ENCODE measurements at places on chromosomes 12 and 14.

GRCh38 chr12:1525858-1526257, 68.5 kb downstream of the FBXL14 start:
- no peak for DNase-seq

DNA sequence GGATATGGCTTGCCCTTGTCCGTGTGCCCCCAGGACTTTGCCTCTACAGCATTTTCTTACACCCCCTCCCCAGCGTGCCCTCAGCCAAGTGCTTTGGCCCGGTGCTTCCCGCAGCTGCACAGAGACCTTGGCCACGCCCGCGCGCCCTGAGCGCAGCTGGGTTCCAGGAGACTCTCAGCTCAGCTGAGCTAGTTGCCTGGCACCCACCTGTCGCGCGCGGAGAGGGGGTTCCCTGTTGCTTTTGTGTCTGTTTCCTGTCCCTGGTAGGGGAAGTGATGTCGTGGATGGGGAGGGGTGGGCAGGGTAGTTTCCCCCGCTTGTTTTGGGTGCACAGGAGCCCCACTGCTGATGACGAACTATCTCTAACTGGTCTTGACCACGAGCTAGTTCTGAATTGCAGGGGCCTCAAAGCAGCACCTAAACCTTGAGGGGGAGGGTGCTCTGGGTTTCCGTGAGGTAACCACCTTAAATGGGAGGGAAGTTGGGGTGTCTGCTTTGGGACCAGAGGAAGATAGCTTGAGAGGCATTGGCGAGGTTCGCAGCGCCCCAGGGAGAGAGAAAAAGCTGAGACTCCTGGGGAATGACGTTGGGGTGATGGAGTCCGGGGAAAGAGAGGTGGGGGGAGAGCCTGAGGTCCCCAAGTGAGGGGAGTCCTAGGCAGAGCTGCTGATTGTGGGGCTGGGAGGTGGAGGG, 1.5 kb downstream of the DIO3 start:
- DNase-seq: no peak

- DNase-seq: no peak
These were observed 114.2 kb downstream of the TTC6 start for GRCh38 chr14:37709419-37710195.

GRCh38 chr12:47079981-47080724, 394 bp upstream of the AMIGO2 start:
- DNase-seq: no peak

GRCh38 chr12:114698566-114699163, 14.7 kb upstream of the TBX3 start:
- no peak for DNase-seq

DNA sequence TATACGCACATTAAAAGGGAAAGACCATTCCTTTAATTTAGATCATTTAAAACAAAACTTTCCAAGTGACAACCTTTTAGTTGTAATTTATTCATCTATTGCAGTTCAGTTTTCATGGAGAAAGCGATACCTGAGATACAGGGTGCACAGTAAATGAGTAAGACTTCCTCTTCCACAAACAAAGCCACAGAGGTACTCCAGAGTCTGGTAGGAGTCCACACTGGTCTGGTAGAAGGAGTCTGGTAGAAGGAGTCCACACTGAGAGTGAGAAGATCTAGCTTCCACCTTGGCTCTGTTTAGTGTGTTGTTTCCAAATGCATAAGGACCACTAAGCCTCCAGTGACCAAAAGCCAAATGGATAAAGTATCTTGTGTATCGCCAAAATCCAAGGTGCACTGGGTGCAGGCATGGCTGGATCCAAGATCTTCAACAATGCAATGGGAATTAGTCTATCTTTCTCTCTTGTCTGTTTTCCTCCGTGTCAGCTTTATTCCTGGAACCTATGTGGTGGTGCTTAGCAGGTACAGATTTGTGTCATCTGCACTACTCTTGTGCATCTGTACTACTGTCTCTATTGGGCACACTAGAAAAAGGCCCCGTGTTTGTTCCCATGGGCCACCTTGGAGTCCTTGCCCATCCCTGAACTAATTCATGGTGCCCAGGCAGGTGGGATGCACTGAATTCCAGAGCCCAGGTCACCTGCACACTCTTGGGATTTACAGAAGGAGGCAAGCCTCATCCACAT, 331.1 kb downstream of the BCL11B start:
- DNase-seq: no peak

- DNase-seq: no peak
These were observed 95.0 kb upstream of the OTX2 start for GRCh38 chr14:56905282-56905681.

GRCh38 chr12:32030151-32030550, 70.9 kb downstream of the RESF1 start:
- no peak for DNase-seq

- no peak for DNase-seq
These were observed 206.6 kb upstream of the RTL1 start for GRCh38 chr14:101109981-101110728.

DNA sequence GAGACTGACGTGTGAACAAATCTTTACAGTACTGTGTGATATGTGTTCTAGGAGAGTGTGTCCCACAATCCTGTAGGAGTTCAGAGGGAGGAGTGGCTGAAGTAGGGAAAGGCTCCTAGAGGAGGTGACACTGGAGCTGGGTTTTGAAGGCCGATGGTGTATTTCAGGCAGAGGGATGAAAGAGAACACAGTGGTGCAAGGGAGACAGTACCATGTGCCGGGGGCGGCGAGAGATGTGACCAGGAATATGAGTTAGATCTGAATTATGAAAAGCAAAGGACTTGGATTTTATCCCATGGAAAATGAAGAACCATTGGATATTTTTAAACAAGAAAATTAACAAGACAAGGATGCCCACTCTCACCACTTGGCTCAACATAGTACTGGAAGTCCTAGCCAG, 77.0 kb upstream of the ESRRB start:
- no peak for DNase-seq

DNA sequence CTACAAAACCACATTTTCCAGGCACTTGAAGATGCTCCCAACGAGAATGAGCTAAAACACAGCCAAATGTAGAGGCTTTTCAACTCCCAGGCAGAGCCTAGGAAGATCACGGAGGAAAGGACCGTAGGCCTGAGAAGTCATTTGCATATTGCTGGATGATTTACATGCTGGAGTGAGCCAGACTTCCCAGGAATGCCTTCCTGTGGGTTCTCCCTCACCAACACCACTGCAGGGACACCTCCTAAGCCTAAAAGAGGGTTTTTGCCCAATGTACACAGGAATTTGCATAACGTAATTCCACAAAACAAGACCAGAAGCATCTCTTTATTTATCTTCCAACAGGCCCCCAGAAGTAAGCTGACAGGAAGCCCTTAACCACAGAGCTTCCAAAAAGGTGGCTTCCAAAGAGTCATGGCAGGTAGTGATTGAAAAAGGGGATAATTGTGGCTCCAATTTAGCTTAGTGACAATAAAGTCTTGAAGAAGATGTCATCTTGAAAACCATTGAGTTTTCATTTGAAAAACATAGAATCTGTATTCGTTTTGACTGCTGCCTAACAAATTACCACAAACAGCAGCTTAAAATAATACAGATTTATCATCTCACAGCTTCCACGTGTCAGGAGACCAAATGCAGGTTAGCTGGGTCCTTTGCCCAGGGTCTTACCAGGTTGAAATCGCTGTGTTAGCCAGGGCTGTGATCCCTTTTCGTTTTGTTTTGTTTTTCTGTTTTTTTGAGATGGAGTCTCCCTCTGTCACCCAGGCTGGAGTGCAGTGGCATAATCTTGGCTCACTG, 116.2 kb downstream of the EGLN3 start:
- no peak for DNase-seq

DNA sequence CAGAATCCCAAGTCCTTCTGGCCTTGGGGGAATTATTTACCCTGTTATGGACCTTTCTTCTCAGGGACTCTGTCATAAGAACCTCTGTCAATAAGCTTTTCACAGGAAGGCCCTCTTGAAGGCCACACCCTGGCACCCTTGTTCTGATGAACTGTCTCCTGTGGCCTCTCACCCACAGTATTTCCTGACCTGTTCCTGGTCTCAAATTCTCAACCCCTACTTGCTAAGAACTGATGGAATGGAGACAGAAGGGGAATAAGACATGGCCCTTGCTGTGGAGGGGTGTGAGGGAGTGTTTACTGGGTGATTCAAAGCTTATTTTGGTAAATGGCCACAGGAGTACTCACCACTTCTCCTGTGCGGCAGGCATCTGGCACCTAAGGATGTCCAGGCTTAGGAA, 1082.9 kb downstream of the BCL11B start:
- no peak for DNase-seq

DNA sequence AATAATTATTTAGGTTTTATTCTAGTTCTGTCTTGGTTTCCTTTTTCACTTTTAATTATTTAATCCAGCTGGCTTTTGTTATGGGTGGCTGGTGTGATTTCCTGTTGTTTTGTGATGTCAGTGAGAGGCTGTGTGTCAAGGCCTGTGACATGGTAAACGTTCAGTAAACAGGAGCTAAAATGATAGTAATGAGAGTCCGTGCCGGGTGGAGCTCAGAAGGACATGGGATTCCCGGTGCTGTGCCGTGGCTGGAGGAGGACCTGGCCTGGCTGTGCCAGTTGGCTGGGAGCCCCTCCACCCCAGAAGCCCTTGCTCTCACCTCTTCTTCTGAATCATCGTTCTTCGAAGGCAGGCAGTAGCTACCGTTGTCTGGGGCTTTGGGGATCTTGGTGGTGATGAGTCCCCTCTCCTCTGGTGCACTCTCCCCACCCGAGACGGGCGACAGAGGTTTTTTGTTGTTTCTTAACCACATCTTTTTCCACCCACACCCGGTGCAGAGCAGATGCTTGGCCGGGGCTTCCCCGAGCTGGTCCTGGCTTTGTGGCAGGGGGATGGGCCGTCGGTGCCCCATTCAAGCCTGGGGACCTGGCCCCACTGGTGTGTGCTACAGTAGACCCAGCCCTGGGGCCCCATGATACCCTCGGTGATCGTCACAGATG, 29.1 kb downstream of the SH2B3 start:
- peak; percentile 93 for DNase-seq

DNA sequence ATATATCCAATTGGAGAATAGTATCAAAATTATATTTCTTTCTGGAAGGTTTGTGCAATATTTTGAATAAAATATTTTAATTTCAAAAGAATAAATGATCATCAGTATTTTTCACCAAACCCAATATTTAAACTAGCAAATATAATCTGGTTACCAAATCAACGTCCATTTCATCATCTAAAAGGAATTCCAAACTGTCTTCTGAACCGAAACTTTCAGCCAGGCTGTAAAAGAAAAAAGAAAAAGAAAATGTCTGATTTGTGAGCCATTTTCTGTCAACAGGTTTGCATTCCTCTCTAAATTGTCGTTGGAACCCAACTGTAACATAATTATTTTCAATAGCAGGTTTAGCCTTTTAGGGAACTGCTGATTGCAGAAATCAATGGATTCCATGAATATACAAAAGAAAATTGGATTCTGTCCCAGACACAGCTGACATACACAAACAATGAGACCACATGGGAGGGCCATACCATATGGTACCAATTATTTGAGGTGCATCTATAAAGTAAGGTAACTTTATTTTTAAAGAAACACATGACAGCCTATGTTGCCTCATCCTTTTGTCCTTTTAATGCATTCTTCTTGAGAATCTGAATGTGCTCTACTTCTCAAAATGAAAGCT, 22.7 kb downstream of the SNRPF start:
- DNase-seq: no peak

DNA sequence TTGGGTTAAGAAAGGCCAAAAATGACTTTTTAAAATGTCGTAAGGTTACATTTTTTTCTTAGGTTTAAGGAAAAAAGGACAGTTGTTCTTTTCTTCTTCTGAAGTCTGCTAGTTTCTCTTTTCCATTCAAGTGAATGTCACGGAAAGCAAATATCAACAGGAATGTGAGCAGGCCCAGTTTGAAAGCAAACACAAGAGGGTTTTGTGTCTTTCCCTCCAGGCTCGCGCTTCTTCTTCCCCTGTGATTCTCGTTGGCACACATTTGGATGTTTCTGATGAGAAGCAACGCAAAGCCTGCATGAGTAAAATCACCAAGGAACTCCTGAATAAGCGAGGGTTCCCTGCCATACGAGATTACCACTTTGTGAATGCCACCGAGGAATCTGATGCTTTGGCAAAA, 85.4 kb downstream of the LRRK2 start:
- DNase-seq: no peak

DNA sequence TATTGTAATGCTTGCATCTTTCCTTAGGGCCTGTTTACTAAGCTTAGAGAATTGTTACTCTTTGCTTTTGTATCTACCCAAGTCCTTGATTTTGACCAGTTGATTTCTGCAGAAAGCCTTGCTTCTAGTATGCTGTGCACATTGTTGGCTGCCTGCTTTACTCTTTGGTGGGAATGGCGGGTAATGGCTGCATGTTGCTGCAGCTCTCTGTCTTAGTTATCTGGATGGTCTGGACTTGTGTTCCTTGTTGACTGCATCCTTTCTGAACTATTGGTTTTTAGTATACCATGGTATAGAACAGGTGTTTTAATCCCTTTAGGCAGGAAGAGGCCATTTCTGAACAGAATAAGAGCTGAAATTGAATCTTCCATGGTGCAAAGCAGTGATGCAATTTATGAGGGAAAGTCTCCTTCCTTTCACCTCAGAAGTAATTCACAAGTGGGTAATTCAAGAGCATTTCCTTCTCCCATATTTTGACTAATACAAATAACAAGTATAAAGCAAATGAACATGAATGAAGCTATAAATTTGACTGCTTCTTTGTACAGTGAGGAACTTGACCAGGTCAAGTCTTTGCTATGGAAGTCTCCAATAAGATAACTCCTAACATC, 466.4 kb downstream of the NPAS3 start:
- no peak for DNase-seq

- no peak for DNase-seq
These were observed 2.2 kb upstream of the PTHLH start for GRCh38 chr12:27974735-27975221.

DNA sequence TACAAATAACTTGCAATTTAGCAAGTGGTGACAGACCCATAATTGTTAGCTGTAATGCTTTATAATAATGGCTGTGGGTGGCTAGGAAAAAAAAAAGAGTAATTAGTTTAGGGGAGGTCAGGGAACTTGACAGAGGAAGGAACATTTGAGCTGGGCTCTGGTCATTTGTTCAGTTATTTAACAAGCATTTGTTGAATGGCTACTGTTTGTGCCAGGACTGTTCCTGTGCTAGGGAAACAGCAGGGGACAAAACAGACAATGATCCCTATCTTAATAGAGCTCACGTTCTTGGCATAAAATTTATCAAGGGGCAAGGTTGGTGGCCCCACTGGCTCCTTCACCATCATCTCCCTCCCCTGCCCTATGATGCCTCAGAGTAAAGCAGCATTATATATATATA, 18.5 kb downstream of the CHST11 start:
- no peak for DNase-seq

DNA sequence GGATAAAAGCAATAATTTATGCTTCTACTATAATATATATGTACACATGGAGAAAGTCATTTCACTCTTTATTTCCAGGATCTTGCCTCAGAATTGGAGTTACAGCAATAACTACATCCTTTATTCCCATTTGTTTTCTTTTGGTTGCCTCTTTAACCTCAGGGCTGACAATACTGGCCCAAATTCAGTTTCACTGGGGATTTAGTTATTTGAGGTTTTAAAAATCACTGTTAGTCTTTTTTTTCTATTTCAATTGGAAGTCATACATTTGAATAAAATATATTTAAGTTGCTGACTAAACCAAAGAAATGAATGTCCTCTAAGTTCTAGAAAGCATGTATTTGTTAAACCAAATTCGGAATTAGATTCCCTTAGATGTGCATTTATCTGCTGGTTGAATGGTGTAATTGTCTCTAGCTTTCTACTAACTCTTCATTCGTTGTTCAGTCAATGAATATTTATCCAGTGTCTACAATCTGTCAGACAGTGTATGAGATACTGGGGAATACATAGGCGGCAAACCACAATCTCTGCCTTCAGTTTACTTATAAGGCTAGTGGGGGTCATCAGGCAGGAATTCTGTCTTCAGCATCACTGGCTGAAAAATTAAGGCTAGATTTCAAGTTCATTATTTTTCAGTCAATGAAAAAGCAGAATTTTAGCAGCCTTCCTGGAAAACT, 190.8 kb upstream of the ARHGAP5 start:
- DNase-seq: no peak
